Skeletal muscle tissue (tissue), 5 donors: ENCODE measurements at places on chromosomes 4 and X. TPM values are rescaled to one million over a fixed set of nuclear protein-coding genes. Genes with fewer than 3 reads are reported as not detected.

The RAB9B gene
- 19.8 TPM for total RNA-seq

The KLHL34 gene
- under 0.01 TPM for total RNA-seq

The CLCN4 gene
- total RNA-seq: 15.7 TPM

The CCNI gene
- total RNA-seq: 152 TPM

The SCD5 gene
- 9.4 TPM for total RNA-seq

The TEX13C gene
- total RNA-seq: not detected

The SORBS2 gene
- total RNA-seq: 14.1 TPM
